ENCODE measurements at places on chromosomes 11 and 22. TPM values are rescaled to one million over a fixed set of nuclear protein-coding genes. Genes with fewer than 3 reads are reported as not detected.
A peak's percentile ranks its signal among the peaks of the same experiment; 100 is the strongest.

DNA sequence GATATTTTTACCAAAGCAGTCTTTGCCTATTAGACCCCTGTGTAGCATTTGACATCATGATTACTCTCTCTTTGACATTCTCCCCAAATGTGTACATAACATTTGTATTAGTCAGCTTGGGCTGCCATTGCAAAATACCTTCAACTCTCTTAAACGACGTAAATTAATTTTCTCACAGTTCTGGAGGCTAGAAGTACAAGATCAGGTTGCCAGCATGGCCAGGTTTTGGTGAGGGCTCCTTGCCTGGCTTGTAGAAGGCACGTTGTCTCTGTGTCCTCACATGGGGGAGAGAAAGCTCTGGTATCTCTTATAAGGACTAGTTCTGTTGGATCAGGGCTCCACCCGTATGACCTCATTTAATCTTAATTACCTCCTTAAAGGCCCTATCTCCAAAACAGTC is 12.3 kb upstream of the DLAT start:
- peak; percentile 76 for DNase-seq

GRCh38 chr11:34155057-34155756 is 49.8 kb downstream of the NAT10 start:
- no peak for DNase-seq

Gene KIRREL3
- total RNA-seq: not detected

GRCh38 chr11:63551091-63551888 is 11.9 kb downstream of the PLAAT2 start:
- no peak for DNase-seq

Gene DNAJC24
- 9.3 TPM for total RNA-seq

- no peak for DNase-seq
Measured at GRCh38 chr22:45042263-45042662, 32.5 kb upstream of the PHF21B start.

GRCh38 chr11:121567995-121568394 is 115.2 kb upstream of the SORL1-AS1 start:
- peak; percentile 47 for DNase-seq

Gene APOA1
- total RNA-seq: not detected

DNA sequence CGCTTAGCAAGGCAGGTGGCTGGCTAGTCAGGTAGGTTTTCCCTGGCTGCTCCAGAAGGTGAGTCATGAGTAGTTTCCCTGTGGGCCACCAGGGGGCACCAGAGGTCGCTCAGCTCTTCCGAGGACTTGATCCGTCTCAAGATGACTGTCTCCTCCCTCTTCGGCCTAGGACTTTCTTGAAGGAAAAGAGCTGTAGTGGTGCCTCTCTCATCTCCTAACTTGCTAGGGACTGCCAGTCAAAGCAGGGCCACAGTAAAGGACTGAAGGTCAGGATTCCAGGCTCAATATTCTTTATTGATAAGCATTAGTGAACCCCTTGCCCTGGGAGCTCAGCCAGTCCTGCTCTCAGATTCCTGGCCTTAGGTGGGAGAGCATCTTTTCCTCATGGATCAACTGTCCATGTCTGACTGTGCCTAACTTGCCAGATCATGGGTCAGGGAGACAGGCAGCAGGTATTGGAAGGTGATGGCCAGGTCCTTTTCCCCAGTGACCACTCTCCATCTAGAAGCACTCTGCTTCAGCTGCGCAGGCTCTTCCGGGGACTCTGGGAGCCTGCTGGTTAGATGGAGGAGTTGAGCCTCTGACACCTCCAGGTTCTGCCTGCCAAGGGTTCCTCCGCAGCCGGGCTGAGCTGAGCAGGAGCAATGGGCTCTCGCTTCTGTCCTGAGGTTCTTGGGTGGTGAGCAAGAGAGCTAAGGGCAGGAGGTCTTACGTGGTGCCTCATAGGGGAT is 1.9 kb downstream of the POLD4 start:
- peak; percentile 94 for DNase-seq

Gene DSCAML1
- total RNA-seq: not detected

Gene PKDREJ
- not detected for total RNA-seq

- DNase-seq: no peak
Measured at GRCh38 chr22:27028093-27028492, 370.7 kb downstream of the MIAT start.

DNA sequence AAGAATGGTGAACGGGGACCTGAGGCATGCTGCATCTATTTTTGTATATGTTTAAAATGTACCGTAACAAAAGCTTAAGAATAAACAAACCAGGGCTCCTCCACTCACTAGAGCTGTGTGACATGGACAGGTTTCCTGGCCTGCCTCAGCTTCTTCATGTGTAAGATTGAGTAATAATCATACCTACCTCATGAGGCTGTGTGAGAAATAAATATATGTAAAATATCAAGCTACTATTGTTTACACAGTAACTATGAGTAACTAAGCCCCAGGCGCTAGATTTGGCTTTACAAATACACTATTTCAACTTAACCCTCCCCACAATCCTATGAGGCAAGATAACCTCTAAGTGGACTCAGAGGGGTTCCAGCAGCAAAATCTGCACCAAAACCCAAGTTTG is 66.4 kb downstream of the SMCO4 start:
- DNase-seq: peak; percentile 98

Gene ZNF215
- total RNA-seq: 4.5 TPM

Gene SCUBE2
- total RNA-seq: 0.18 TPM

- no peak for DNase-seq
Measured at GRCh38 chr11:109432105-109432504, 10.1 kb downstream of the C11orf87 start.

Gene IL18BP
- total RNA-seq: 7.2 TPM

Gene MS4A12
- total RNA-seq: not detected

DNA sequence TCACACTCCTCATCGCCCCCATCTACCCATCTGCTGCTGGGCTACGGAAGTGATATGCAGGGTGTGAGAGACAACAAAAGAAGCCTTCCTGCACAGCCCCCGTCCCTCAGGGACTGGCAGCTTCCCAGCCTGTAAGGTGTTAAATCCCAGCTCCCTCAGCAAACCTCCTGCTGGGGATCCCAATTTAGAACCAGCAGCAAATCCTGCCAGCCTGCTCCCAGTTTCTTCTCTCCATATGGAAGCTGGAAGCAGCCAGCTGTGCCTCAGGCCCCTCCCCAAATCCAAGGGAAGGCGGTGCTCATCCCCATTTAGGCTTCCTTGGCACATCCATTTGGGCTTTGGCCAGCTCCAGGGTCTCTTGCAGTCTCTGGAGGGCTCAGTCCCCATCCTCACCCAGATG is 47.5 kb downstream of the PAMR1 start:
- no peak for DNase-seq

DNA sequence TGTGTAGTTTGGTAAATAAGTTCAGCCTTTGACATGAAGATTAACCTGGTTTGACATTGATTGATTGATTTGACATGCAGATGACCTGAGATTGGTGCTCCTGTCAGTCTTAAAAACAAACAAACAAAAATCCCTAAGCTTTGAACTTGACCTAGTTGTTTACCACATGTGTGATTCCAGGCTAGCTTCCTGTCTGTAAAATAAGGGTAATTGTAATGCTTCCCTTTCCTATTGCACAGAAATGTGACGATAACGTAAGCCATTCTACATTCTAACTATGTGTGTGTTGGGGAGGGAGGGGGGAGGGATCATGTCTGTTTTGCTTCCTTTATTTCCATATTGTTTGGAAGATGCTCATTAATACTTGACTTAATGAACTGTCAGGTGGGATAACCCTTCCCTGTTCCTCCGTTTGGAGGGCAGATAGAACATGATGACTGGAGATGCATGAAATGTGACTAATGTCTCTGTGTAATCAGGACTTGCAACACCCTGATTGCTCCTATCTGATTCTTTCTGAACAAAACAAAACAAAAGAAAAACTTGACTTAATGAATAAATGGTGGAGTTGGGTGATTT is 106.1 kb upstream of the CLMP start:
- DNase-seq: peak; percentile 31

DNA sequence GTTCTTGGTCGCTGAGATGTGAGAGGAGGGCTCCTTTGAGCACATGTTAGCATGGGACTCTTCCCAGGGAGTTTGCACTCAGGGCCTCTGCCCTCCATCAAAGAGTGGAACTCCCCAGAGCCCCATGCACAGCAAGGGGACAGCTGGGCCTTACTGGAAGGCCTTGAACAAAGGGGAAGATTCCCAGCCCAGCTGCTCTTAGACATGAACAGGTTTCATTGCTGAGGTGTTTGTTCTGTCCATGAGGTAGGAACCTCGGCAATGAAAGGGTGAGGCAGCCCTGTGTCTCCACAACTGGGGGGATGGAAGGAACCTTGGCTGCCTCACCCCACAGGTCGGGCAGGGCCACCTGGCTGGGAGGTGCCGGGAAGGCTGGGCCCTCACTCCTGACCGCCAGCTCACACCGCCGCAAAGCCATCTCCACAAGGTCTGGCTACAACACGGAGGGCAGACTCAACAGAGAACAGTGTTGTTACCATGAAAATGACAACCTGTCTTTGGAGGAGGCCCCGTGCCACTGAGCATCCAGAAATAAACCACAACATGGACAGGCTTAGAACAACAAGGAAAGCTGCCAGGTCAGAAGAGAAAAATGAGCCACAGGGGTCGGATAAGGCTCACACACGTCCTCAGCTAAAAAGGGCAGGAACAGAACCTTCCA is 3.2 kb downstream of the DERL3 start:
- DNase-seq: no peak

Gene SMIM38
- 0.04 TPM for total RNA-seq
